Stimulated activated CD8-positive, alpha-beta memory T cell treated with anti-CD3 and anti-CD28 coated beads, Interleukin-12 subunit alpha, Interleukin-12 subunit beta, amount 100 ng/mL, for 4 hours (primary cell): ENCODE measurements at places on chromosomes 2 and 18.

DNA sequence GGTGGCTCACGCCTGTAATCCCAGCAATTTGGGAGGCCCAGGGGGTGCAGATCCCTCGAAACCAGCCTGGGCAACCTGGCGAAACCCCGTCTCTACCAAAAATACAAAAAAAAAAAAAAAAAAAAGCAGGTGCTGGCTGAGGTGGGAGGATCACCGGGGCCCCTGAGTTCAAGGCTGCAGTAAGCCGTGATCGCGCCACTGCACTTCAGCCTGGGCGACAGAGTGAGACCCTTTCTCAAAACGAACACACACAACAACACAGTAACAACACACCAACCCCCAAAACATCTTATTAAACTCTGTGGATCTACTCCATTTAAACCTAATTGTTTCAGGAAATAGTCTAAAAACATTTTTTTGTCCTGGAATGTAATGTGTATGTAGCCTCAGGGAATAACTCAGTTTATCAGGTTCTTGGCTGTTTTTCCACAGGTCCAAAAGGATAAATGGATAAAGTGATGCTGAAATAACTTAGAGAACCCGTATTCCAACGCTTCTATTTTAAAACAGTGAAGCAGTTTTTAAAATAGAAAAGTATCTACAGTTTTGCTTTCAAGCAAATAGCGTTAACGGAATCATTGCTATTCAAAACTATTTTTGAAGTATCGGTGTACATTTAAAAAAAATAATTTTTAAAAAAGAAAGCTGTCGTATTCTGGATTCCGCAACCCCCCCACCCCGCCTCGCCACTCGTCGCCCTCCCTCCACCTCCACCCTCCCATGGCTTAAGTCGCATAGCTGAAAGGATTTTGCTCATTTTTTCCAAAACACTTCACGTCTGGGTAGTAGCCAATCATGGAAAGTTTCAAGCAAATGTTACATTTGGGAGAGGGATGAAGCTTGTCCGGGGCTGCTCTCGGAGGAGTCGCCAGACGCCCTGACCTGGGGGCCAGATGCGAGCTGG, 895 bp upstream of the GLS start:
- no peak for DNase-seq

DNA sequence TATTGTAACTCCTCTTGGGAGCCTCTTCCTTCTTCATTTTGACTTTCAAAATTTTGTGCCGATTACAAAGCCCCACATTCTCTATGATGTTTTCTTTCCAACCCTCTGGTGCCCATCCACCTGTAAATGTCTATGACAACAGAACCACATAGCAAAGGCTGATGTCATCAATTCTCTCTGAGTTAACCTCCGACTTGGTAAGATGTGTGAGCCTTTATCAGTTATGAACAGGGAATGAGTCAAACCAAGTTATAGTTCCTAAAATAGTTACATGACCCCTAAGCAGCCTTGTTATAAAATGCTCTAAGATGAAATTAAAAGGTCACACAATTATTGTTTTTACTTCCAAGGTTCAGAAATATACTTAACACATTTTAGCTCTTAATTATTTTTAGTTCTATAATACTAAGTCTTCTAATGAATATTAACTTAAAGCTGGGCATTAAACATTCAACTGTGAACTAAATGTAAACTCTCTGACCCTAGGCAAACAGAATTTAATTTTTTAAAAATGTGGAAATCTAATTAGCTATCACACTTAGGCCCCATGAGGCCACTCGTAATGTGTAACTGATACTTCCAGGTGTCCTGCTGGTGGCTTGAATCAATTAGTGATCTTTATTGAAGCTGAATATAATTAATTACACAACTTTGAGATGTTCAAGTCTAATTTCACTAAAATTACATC, 102.3 kb upstream of the CYRIA start:
- no peak for DNase-seq

DNA sequence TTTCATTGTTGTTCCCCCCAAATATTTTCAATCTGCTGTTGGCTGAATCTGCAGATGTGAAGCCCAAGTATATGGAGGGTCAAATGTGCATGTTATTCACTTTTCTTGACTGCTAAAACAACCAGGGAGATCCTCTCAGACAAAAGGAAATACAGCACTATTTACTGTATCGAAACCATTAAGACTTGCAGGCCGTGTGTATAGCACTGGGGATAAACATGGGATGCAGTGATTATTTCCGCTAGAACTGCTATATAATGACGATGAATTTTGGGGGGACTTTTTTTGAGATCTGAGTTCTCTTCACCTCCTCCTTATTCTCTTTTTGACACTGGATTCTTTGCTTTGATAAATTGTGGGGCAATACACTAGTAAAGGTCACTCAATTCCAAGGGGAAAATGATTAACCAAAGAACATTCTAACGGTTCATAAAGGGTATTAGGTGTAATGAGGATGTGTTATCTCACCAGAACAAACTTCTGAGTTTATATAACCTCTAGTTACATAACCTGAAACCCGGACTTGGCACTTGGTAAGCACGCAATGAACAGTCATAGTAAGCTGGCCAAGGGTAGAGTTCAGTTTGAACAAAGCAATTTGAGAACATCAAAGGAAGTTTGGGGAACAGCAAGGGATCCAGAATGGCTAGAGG, 3.5 kb upstream of the UGT1A1 start:
- no peak for DNase-seq

- DNase-seq = no peak
These were observed 1817.4 kb downstream of the SUCLG1 start for GRCh38 chr2:82641598-82642180.

GRCh38 chr18:79938196-79938595, 13.3 kb downstream of the SLC66A2 start:
- DNase-seq = no peak

DNA sequence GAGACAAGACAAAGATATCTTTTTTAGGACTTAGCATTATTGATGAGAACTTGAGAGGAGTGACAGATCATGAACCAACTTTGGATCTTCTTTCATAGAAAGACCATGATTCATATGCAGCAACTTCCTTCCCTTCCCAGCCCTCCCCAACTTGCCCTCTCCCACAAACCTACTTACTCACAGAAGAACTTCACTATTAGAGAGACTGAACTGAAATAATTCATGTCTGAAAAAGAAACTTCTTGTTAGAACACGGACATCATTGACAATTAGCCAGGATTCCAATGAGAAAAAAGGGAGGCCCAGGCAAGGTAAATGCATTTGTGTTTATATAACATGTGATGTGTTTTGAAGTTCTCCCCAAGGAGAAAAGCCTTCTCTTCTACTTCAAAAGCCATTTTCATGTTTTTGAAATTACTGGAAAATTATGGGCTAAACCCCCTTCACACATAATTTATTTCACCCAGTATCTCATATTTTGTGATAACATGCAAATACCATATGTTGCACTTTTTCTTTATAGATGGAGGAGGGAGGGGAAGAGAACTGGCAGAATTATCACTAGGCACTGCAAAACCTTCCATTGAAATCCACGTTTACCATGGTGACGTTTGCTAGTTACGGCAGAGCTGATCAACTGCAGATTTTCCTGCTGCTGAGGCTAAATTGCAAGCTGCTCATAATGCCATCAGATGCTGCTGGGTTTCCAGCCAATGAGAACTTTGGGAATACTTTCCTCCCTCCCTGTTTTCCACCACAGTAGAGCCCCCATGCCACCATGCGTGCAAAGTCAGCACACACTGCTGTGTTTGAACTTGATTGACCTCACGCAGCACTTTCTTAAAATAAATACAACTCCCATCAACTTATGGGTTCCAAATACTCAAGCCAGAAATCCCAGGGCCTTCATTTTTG, 294.7 kb downstream of the MEIS1 start:
- no peak for DNase-seq
